ENCODE measurements at places on chromosomes 2 and 18.

GRCh38 chr2:168210895-168211570, 36.4 kb downstream of the STK39 start:
- DNase-seq = no peak

GRCh38 chr2:233091595-233092375, 31.6 kb downstream of the INPP5D start:
- DNase-seq = no peak

GRCh38 chr2:70514612-70515055, 39.0 kb downstream of the TGFA start:
- no peak for DNase-seq

DNA sequence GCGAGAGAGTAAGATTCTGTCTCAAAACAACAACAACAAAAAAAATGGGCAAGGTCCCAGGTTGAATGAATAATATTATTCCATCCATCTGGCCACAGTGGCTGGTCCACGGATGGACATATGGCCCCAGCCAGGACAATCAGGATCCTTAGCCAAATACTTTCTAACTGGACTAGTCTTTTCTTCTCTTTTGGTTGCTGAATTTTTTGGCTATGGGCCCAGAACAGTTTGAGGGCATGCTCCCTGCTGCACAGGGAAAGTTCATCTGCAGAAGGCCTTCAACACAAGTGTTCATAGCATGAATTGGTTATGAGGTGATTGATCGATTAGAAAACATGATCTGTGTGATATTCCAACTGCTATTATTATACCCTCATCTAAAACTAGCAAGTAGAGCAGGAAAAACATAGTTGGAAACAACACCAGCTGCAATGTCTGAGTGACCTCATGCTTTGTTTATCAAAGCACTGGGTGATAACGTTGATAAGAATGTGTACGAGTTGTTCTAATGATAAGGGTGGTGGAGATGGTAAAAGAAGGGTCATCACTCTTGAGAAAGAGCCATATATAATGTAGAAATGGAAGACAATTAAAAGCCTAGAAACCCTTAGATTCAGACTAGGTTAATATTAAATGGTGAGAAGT, 47.8 kb upstream of the RNF103 start:
- no peak for DNase-seq

DNA sequence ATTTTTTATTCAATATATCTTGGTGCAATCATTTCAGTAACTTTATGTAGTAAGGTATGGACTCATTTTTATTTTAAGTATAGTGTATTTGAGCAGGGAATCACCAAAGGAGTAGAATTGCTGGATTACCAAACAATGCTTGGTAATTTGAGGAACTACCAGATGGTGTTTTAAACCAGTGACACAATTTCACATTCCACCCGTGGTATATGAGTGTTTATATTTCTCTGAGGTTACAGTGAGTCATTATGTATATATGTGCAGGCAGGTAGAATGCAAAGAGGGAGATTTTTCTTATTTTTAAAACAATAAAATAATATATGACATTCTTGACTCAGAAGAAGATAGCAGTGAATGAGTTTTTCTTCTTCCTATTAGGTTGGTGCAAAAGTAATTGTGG, 596.9 kb downstream of the DCC start:
- no peak for DNase-seq

GRCh38 chr2:43848214-43848613, 9.4 kb downstream of the ABCG8 start:
- DNase-seq = no peak

DNA sequence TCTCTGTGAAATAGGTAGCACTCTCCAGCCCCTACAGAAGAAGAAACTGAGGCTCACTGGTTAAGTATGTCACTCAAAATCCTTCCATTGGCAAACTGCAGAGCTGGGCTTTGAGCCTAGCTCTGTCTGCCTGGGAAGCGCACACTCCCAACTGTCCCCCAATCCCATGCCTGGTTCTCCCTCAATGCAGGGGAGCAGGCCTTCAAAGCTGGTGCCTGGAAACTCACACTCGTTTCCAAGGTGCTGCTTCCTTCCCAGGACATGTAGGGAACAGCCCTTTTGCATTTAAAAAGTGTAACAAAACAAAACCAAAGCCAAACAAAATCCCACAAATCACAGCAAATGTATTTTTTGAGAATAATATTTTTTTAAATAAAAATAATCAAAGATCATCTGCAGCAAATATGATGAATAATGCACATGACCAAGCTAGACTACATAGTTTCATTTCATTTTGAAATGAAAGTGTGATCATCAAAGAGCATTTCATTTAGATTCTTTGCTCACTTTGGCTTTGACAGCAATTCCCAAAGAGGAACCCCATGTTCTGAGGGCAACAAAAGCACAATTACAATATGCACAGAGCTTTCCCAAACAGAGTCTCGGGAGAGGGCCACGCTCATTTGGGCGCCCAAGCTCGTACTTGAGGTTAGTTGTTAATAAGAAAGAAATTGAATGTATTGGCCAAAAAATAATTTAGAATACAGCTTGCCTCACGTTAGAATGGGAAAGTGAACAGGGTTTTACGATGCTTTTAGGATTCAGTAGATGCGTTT, 96.7 kb upstream of the ACKR3 start:
- DNase-seq = no peak

GRCh38 chr18:25392192-25392591, 40.2 kb upstream of the ZNF521 start:
- DNase-seq = no peak

DNA sequence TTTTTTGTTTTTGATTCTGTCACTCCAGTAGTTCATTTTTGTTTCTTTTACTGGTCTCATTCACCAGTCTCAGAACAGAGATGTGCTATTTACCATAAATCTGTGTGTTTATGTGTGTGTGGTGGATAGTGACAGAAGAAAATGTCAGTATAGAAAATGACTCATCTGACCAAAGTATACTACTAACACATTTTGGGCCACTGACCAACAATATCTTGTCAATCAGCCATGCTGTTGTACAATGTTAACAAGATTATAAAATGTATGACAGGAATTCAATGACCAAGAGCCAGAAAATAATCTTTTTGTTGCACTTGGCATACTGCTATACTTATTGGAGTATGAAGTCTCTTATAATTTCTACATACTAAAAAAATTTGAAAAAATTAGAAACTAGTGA, 1081.4 kb upstream of the NRXN1 start:
- no peak for DNase-seq

DNA sequence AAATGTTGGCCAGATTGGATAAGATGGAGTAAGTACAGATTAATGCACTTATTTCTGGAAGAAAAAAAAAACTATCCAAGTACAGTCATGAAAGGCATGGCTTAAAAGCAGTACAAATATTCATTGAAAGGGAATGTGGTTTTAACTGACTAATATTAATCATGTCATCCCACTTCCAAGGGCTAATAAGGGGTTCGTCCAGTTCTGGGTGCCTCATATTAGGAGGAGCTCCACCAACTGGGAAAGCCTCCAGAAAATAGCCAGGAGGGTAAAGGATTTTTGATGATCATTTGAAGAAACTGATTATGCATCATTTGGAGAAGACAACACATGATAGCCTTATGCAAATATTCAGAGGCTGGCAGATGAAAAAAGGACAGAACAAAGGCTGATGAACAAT, 115.2 kb upstream of the ARL5A start:
- no peak for DNase-seq

DNA sequence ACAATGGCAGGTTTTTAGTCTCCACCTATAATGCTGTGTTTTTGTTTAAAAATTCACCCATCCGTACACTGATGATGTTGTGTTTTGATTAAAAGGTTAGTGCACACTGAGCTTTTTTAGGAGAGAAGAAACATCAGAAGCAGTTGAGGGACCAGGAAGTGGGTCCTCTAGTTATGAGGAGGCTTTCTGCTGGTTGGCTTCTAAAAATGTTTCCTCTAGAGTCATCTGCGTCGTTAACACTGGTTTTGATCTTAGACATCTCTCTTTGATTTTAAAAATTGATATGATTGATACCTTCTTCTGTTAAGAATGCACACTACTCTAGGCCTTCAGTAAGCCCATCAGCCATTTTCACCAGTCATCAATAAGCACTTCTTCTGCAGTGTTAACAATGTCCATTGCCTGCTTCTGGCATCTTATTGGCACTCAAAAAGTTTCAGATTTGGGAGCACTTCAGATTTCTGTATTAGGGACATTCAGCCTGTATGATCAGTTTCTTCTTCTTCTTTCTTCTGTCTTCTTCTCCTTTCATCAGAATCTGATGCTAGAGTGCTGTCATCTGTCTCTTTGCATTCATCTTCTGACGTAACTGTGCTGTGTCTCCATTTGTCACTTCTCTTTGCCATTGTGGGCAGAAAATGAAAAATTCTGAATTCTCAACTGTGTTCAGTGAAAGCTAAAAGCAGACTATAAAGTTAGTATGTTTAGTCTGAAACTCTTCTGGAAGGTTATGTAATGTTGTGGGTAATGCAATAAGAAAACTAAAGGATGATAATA, 56.3 kb downstream of the PHLPP1 start:
- no peak for DNase-seq

- no peak for DNase-seq
Measured at GRCh38 chr2:240932001-240932723, 26.0 kb downstream of the CROCC2 start.

DNA sequence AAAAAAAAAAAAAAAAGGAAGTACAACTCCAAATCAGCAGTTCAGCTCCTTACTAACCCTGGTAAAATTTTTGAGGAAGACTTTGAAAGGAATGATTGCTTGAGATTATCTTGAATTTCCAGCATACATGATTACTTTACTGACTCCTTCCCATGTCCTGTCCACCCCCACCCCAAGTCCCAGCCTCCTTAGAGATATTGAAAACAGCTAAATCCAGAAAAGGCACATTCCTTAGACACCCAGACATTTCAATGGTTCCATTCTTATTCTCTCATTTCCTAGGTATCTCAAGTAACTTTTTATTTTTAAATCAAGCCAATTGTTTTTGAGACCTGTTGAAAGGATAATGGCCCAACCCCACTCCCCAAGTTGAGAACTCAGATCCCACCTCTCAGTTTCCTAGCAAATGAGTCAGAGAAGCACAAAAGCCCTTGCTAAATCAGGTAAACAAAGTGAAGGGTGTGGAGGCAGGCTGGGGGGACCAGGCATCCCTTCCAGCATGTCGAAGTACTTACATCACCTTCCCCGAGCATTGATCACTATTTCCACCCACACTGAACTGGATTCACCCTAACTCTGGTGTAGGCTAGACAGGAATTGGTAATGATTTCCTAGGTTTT, 95.4 kb upstream of the FZD7 start:
- no peak for DNase-seq

DNA sequence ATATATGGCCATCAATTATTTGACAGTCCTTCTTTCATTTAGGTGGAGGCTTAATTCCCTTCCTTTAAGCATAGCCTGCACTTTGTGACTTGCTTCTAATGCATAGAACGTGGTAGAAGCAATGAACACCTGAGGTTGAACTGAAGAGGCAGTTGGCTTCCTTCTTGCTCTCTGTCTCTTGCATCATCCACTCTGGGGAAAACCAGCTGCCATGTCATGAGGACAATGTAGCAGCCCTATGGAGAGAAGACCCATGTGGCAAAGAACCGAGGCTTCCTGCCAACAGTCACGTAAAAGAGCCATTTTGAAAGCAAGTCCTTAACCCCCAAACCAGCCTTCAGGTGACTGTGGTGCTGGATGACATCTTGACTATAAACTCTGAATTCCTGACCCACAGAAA, 46.8 kb downstream of the ATOH8 start:
- DNase-seq = no peak

- no peak for DNase-seq
Measured at GRCh38 chr2:227154986-227155774, 8.8 kb downstream of the COL4A4 start.

- no peak for DNase-seq
Measured at GRCh38 chr2:55705027-55705653, 11.5 kb upstream of the PNPT1 start.
